ENCODE measurements at places on chromosomes 3 and 15. TPM values are rescaled to one million over a fixed set of nuclear protein-coding genes. Genes with fewer than 3 reads are reported as not detected.

KNG1 gene
- polyA plus RNA-seq: 0.63 TPM

PPP1R14D gene
- 0.36 TPM for polyA plus RNA-seq

FOXB1 gene
- 13.5 TPM for polyA plus RNA-seq

EFCAB12 gene
- polyA plus RNA-seq: 7.9 TPM

DNA sequence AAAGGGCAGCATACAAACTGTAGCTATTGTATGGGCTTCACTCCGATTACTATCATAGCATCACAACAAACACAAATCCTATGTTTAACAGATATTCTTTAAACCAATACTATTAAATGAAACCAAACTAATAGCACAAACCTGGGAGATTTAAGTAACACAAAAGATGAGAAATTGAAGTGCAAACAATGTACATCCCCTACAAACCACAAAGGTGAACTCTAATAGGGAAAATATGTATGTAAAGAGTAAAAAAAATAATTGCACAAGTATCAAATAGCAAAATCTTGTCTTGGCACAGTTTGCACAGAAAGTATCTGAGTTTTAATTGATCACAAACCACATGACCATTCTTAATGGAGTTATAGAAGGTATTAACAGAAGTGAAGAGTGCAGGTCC lies 138.5 kb downstream of the CPNE4 start:
- no peak for DNase-seq

DNA sequence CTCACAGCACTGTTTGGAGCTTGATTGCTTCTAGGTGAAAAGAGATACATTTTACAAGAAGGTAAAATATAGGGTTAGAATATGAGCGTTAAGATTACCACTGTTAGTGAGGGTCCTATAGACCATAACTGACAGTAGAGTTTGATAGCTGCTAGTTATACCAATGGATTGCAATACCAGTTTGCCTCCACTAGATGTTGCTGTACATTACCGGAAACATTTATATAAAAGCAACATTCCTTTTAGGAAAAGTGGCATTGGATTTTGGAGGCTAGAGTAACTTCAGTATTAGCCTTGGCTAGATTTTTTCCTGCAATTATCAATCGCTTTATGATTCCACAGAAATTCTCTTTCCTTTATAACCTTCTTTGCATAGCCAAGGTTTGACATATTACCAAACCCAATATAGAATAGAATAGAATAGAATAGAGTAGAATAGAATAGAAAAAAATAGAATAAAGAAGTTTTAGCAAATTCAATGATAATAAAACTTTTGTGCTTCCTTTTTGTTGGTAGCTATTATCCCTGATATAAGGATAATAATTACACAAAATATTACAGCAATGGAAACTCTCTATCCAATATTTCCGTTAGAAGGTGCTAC lies 1093.6 kb upstream of the ALCAM start:
- no peak for DNase-seq
